NCI-H1694 (cell line): ENCODE measurements at places on chromosomes 5 and 9.

GRCh38 chr5:168169791-168170190 is 121.7 kb upstream of the WWC1 start:
- no peak for DNase-seq

GRCh38 chr5:20434786-20435185 is 446.8 kb upstream of the CDH18 start:
- no peak for DNase-seq

GRCh38 chr5:176413255-176413565 is 3.1 kb downstream of the CLTB start:
- DNase-seq: no peak

DNA sequence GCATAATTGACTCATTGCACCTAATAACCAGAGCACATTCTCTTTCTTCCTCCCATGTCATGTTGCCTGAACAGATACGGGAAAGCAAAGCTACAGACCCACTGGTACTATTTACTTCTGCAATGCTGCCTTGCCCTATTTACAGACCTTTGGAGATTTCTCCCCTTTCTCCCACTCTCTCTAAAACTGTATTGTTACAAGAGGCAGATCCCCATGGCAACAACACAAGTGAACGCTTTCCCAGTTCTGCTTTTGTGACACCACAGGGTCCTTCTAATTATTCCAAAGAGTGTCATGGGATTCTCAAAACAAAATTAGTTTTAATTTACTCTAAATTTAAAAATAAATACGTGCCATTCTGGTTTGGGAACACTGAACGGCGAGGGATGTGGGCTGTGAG is 104.7 kb downstream of the KCTD16 start:
- DNase-seq: no peak

DNA sequence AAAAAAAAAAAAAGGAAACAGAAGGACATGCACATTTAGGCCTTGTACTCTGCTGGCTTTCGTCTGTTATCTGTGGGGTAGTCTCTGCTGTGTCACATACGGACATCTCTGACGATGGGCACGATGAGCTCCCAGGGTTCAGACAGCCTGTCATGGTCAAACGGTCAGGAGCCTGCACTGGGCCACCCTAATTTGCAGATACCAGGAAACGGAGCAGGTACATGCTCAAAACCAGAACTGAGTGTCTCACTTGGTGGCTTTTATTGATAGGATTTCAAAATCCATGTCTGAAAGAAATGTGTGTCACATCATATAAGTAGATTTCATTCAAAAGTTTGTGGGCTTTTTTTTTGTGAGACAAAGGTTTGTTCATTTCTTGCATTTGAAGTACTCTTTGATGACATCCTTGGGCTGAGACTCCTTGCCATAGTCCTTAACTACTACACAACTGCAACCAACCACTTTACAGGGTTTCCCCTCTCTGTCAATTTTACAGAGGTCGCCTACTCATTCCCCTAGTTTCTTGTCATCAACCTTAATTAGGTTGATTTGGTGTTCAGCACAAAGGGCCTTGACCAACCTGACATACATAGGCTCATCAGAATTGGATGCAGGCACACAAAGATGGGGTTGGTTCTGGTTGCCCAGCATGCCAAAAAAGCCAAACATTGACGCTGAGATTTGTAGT is 9.0 kb downstream of the CKMT2 start:
- no peak for DNase-seq

DNA sequence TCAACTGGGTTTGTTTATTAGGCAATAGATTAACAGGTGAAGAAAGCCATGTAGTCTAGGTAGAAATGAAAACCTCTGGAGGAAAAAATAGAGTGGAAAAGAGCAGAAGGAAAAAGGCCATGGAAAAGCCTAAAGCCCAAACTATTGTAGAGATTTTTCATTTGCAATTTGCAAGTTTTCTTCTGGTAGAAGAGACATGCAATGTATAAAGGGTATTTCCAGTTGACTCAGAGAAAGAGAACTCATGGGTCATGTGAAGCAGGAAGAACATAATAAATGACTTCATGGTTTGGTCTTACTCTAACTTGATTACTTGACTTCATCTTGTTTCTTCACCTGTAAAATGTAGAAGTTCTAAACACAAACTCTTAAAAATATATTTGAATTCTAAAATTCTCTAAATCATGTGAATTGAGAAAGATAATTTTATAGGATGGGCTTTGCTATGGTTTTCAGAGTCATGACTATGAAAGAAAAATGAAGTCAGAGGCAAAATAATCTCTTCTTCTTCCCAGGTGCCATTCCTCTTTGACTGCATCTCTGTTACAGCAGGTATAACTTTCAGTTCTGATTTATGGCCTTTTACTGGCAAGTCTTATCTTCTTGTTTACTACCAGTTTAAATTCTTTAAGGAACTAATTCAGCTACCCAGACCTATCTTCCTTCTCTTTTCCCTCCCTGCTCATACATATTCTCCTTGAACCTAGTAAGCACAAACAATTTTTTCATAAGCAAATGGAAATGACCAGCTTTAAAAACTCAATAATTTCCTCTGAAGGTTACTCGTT is 47.7 kb upstream of the TMC1 start:
- no peak for DNase-seq

DNA sequence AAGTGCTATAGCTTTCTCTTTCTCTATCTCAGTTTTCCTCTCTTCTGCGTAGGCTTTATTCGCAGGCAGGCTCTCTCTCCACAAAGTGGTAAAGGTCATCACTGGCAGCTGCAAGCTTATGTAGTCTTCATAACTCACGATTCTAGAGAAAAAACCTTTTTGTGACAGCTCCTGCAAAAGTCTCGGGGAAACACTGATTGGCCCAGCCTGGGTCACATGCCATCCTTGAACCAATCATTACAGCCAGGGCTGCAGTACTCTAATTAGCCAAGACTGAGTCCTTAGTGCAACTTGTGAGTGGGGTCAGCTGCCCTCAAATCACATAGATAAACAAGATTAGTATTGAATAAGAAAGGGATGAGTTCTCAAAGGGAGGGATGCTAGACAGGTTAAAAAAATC is 18.3 kb upstream of the FRMPD1 start:
- no peak for DNase-seq

GRCh38 chr9:81685763-81686613 is 3.4 kb downstream of the TLE1 start:
- no peak for DNase-seq

DNA sequence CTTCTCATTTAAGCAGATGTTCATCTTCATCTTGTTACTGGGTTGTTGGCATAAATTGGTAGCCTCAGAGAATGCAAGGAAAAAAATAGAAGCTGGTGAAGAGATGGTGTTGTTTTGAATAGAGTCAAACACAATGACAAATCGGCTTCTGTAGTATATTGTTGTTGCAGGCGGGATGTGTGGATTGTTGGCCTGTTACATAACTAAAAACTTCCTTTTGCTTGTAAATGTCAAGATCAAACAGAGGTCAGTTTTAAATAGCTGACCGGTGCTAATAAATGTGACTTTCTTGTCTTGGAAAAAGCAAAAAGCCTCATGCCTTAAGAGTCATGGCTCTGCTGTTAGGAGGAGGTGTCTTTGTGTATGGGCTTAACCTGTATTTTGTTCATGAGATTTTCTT is 59.2 kb downstream of the CCDC192 start:
- DNase-seq: no peak

DNA sequence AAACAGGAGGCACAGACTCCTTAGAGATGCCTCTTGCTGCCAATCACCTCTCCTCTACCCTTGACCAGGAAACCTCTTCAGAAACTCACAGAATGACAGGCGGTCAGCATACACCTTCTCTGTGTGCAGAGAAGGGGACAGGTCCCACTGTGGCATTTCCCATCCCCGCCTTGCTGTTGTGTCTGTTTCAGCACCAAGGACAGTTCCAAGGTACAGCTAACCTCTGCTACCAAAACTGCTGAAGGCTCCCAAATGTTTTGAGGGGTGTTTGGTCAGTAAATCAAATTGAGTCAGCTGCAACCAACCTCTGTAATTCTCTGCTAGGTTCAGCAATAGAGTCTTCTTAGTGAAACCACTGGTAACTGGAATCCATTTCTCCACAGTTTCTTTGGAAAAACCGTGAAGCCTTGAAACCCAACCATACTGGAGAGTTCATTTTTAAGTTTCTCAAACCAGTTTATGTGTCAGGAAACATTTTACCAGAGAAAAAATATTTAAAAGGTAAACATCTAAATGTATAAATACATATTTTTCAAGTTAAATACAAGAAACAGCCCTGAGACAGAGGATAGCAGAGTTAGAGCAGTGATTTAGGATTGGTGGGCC is 122.0 kb downstream of the DRD1 start:
- no peak for DNase-seq

GRCh38 chr5:128237546-128237945 is 154.0 kb downstream of the SLC12A2 start:
- no peak for DNase-seq

DNA sequence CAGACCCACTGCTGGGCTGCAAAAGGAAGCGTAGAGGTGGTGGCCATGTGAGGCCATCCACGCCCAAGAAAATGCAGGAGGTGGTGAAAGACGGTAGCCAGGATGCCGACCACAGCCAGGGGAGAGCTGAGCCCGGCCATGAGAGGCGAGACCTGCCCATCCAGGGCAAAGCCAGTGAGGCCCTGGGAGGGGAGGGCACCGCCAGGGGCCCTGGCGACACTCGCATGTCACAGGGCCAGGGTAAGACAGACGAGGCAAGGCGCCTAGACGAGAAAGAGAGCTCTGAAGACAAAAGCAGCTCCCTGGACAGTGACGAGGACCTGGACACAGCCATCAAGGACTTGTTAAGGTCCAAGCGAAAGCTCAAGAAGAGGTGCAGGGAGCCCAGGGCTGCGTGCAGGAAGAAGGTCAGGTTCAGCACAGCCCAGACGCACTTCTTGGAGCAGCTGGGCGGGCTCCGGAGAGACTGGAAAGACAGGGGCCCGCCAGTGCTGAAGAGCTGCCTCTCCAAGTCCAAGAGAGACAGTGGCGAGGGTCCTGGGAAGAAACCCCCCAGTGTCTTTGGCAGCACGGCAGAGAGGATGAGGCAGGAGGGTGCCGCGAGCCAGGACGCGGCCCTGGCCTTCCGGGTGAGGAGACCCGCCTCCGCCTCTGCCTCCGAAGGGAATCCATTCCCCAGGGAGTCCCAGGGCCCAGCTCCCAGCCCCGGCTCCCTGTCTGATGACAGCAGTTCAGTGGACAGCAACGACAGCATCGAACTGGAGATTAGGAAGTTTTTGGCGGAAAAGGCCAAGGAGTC is 6.9 kb downstream of the PPP1R26 start:
- no peak for DNase-seq

DNA sequence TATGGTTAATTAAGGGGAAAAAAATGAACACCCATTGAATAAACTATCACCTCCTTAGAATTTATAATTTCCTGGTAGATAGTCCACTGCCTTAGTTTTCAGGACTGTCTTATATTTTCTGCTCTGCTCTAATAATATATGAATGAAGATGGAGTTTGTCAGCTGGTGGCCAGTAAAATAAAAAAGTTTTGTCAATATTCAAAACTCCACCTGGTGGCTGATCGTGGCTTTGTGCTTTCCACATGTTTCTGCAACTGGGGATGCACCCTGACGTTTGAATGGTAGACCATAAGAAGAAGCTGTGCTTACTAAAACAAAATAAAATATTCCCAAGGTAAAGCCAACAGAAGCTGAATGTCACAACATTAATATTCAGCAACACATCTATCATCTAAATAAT is 286.6 kb upstream of the IZUMO3 start:
- DNase-seq: peak; percentile 20

DNA sequence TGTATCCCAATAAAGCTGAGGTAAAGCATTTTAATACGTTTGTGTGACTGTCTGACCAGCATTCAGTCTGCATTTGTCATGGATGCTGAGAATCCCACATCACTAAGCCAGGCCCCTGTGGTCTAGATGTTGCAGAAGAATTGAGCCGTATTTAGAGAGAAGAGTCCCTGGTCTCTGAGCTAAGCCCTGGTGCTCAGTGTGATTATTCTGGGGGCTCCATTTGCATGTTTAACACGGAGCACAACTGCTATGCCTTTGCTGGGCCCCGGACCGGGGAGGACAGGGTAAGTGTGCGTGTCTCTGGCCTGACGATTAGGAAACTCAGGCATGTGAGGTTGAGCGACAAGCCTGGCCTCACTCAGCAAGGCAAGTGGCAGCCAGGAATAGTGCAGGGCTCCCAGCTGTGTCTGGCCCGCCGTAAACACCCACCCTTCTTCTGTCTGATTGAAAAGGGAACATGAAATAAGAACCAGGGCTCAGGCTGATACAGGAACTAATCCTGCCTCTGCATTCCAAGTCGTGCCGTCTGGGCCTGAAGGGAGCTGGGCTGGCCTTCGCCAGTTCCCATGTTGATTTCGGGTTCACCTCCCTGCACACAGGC is 22.3 kb downstream of the FAM78A start:
- no peak for DNase-seq

DNA sequence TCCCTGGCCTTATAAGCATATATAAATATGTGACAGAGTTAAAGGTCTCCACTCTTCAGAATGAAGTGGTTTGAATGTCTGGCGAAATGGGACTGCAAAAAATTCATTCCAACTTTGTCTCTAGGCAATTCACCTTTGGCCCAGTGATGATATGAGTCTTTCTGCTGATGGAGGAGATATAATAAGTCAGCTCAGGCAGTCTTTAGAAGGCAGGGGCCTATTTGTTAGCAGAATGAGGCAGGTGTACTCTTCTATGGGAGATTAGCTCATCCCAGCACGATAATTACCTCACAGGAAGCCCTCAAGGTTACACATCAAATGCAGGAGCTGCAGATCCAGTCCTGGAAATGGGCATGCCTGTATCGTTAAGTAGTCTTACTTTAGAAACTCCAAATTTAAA is 300.5 kb downstream of the NR2F1-AS1 start:
- no peak for DNase-seq

DNA sequence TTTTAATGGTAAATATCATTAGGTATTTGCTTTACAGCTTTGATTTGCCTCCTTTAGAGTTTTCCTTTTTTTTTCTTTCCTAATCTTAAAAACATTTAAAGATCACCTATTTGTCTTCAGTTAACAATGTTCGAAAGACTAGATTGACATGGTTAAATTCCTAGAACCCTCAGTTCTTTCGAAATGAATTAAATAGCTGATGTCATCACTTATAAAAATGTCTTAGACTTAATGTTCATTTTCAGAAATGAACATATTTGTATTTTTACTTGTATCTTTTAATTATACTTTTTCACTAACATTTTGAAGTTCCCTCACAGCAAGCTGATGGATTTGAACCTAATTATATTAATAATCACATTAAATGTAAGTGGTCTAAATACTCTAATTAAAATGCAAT is 205.3 kb upstream of the IRX4 start:
- DNase-seq: no peak

DNA sequence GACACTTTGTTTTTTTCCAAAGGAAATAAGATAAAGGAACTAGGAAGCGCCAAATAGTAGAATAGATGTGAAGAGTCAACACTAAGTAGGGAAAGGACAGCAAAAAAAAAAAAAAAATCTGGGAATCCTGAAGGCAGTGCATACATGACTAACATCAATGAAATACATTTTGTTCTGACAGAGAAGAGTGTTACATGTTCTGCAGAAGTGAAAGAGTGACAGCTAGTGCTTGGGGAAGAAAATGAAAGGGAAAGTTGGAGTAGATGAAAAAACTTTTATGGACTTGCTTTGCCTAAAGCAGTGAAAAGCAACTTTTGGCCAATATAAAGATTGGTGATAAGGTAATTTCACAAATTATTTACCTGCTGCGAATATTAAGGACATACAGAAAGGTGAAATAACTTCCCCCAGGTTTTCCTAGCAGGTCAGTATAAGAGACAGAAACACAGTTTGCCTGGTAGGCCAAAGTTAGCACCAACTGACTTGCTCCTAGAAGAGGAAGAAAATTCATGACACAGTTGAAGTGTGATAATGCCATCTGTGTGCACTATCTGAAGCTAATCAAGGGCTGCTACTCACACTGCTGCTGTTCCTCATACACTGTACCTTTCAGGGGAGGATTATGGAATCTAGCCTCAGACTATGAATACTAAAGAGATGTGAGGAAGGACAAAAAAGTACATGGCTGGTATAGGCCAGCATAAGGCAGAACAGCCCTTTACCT is 38.6 kb downstream of the RANBP6 start:
- DNase-seq: no peak
